ENCODE measurements at places on chromosomes 7 and 10.

DNA sequence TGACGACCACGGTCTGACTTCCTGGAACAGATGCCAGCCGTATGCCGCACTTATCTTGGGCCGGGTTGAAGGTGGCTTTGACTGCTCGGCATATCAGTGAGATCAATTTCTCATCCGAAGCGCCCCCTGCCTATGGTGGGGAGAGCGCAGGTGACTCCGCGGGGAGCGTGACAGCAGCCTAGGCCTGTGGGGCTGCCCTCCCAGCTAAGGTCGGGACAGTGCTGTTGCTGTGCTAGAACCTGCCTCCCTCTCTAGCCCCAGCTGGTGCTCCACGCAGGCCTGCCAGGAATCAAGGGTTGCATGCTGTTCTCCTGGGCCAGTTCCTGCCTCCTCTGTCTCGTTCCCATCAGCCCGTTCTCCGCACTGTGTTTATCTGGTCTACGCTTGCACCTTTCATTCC is 49.8 kb downstream of the PODXL start:
- no peak overlapping the region for H3K27ac ChIP-seq
- no peak overlapping the region for H3K4me3 ChIP-seq
- DNase-seq: no peak

DNA sequence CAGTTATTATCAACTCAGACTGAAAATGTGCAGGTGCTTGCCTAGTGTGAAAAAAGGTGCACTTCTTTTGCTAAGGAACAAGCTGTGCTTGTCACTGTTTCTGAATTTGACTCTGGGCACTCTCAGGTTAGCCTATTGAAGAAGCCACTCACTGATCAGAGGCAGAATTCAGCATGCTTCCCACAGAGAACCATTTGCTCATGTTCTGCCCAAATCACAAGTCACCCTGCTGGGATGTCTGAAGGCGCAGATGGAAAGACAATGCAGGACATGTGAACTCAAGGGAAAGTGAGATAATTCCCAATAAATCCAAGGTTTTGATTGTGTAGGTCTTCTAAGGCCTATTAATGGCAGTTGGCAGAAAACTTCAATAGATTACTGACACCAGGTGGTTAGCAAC is 47.8 kb upstream of the CSTF2T start:
- no peak overlapping the region for H3K27ac ChIP-seq
- no peak overlapping the region for H3K4me3 ChIP-seq
- DNase-seq: no peak
- H3K36me3 ChIP-seq: no peaks in the 10 kb centered on the region
- no peaks in the 10 kb centered on the region for H3K27me3 ChIP-seq

- no peaks in the 10 kb centered on the region for H3K36me3 ChIP-seq
- no peak overlapping the region for H3K27ac ChIP-seq
- no peaks in the 10 kb centered on the region for H3K27me3 ChIP-seq
- H3K4me3 ChIP-seq: no peak overlapping the region
- no peak for DNase-seq
Measured at GRCh38 chr10:77899690-77900089, 26.9 kb downstream of the DLG5 start.

- H3K36me3 ChIP-seq: no peaks in the 10 kb centered on the region
- no peak overlapping the region for H3K27ac ChIP-seq
- no peaks in the 10 kb centered on the region for H3K27me3 ChIP-seq
- no peak overlapping the region for H3K4me3 ChIP-seq
- no peaks in the 10 kb centered on the region for H3K4me1 ChIP-seq
- DNase-seq: no peak
Measured at GRCh38 chr7:54392935-54393334, 149.2 kb upstream of the VSTM2A start.

DNA sequence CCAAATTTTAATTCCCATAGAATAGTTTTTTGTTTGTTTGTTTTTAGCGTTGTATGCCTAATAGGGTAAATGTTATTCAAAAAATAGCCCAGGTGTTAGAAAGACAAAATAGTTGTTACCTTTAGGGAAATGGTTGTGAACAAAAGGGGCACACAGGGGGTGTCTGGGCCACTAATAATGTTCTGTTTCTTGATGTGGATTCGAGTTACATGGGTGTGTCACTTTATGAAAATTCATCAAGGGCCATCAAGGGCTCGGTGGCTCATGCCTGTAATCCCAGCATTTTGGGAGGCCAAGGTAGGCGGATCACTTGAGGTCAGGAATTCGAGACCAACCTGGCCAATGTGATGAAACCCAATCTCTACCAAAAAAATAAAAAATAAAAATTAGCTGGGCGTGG is 531.8 kb upstream of the C7orf33 start:
- no peak overlapping the region for H3K27ac ChIP-seq
- H3K36me3 ChIP-seq: no peaks in the 10 kb centered on the region
- no peaks in the 10 kb centered on the region for H3K27me3 ChIP-seq
- H3K4me3 ChIP-seq: no peak overlapping the region
- H3K4me1 ChIP-seq: no peaks in the 10 kb centered on the region
- DNase-seq: no peak

- H3K27ac ChIP-seq: no peak overlapping the region
- no peaks in the 10 kb centered on the region for H3K27me3 ChIP-seq
Measured at GRCh38 chr7:156666368-156667109, 26.0 kb downstream of the RNF32 start.

DNA sequence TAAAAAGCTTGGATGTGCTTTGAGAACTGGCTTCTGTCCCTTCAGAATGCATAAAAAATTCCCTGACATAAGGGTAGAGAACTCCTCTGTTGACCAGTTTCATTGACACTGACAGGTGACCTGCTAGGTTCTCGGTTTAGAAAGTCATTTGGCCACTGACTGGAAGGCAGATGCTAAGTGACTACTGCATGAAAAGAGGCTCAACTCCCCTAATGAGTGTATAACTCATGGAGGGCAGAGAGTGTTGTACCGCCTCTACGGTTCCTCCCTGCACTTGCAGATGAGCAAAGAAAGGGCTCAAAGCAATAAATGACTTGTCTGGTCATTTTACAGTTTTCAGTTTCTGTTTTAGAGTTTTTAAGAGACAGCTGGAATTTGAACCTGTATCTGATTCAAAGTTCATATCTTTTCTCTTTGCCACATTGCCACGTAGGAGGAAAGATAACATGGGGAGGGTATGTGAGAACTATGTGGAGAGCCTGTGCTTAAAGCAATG is 2.9 kb upstream of the FGL2 start:
- no peak overlapping the region for H3K4me3 ChIP-seq
- no peaks in the 10 kb centered on the region for H3K27me3 ChIP-seq
- H3K36me3 ChIP-seq: no peaks in the 10 kb centered on the region

DNA sequence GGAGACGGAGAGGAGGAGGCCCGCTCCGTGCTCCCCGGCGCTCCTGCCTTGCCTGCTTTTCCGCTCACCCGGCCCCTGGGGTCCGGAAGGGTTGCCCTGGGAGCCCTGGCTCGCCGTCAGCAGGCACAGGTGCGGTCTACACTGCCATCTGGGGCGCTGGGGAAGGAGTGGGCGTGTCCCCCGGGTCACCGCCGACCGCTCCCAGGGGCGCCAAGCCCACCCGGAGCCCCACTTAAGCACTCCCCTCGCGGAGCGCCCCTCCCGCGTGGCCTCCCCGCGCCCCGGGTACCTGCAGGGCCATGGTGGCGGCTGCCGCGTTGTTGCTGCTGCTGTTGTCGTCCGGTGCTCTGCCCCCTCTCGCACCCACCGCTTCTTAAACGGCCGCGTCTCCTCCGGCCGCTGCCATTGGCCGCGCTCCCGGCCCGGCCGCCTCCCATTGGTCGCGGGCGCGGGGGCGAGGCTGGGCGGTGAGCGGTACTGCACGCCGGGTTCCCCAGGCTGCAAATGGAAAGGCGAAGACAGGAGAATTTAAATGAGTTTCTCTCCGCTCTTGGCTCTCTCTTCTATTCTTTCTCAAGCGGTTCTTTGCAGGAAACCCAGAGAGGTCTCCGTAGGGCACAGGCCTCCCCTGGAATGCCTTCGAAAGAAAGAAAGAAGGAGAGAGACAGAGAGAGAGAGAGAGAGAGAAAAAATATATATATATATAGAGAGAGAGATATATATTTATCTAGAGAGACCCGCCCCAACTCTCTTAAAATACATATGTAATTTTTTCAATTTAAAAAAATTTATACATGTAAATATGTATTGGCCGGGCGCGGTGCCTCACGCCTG is at the start of gene ACBD7:
Gene ACBD7, minus strand, starts transcription at position 349 of the 834 bp plus-strand sequence. Its CDS starts 48 bp downstream, at position 301.
- no peaks in the 10 kb centered on the region for H3K27me3 ChIP-seq
- peak; percentile 71 for DNase-seq
- H3K36me3 ChIP-seq: no peaks in the 10 kb centered on the region
- H3K4me3 ChIP-seq: peak within 1 kb of the TSS; percentile 63

DNA sequence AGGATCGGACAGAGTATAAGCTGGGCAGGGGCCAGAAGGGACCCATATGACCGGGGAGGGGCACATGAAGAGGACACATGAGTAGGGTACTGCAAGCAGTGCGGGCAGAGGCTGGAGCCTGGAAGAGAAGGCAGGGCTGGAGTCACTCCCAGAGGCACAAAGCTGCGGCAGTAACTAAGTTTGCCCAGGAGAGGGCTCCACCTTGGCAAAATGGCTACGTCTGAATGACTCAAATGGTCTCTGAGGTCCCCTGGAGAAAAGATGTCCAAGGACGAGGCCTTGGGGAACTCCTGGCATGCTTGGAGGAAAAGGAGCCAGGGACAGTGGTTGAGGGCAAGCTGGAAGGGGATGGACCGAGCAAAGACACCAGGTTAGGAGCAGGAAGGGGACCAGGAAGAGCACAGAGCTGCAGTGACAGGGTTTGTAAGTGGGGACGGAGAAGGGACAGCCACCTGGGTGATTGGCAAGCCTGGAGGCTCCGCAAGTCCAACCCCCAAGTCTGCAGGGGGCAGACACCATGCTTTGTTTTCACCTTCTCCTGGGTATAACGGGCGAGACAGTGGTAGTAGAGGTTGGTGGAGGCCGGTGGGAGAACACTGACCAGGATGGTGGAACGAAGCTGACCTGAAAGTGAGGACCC is 43.1 kb upstream of the LBX1 start:
- H3K4me1 ChIP-seq: no peaks in the 10 kb centered on the region
- peak; percentile 5 for DNase-seq
- no peak overlapping the region for H3K27ac ChIP-seq
- H3K27me3 ChIP-seq: no peaks in the 10 kb centered on the region

DNA sequence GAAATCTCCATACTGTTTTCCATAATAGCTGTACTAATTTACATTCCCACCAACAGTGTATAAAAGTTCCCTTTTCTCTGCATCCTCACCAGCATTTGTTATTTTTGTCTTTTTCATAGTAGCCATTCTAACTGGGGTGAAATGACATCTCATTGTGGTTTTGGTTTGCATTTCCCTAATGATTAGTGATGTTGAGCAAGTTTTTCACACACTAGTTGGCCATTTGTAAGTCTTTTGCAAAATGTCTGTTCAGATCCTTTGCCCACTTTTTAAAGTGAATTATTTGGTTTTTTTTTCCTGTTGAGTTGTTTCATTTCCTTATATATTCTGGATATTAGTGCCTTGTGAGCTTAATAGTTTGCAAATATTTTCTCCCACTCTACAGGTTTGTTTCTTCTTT is 101.0 kb upstream of the NFE2L3 start:
- DNase-seq: no peak
- H3K4me3 ChIP-seq: no peak overlapping the region
- H3K36me3 ChIP-seq: no peaks in the 10 kb centered on the region
- no peaks in the 10 kb centered on the region for H3K4me1 ChIP-seq

DNA sequence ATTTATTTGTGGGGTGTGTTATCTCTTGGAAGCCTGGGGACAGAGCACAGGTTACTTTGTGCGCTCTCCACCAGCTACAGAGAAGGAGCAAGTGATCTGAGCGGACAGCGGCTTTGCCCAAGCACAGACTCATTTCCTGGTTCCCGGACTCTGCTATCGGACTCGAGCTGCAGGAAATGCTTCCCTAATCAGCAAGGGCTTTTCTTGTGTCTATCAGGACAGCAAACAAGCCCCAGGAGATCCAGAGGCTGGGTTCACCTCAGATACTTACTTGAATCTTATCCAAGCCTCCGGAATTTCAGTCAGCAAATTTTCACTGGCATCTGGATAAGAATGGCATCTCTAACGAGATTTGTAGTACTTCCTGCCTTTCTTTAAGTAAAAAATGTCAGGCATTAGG is 27.8 kb downstream of the MRC1 start:
- H3K27me3 ChIP-seq: no peaks in the 10 kb centered on the region
- H3K36me3 ChIP-seq: no peaks in the 10 kb centered on the region
- no peaks in the 10 kb centered on the region for H3K4me1 ChIP-seq

GRCh38 chr10:46225597-46225996 is 61.2 kb upstream of the ANTXRL start:
- no peaks in the 10 kb centered on the region for H3K4me1 ChIP-seq
- H3K36me3 ChIP-seq: peaks cover 14% of the 10 kb centered on the region
- H3K27me3 ChIP-seq: no peaks in the 10 kb centered on the region
- DNase-seq: no peak

DNA sequence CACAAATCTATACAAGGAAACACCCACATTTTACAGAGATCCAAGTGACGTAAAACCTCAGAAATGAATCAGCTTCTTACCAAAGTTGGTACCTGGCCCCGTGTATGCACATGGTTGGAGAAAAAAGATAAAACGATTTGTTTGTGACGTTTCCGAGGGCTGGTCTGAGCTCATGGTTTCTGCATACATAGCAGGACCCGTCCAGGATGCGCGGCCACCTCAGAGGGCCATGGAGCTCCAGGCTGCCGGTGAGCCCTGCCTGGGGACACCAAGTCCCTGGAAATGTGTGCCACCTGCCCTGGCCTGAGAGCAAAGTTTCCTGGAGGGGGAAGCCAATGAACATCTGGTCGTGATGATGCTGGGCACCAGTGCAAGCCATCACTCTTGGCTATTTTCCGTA is 402.6 kb upstream of the MKI67 start:
- no peak for DNase-seq
- no peak overlapping the region for H3K27ac ChIP-seq
- no peak overlapping the region for H3K4me3 ChIP-seq
- H3K4me1 ChIP-seq: no peaks in the 10 kb centered on the region

DNA sequence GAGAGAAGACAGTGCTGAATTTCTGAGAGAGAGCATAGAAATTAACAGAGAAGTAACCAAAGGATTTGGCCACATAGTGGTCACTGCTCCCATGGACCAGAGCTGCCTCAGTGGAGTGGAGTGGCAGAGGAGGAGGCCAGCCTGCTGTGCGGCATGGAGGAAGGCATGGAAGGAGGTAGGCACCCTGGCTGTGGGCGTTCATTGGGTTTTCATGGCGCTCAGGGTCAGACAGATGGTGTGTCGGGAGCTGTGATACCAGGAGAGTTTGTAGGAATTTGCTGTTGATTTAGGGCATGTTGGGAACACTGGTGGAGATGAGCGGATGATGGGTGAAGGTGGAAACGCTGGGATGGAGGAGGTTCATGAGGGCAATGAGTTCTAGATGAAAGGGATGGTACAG is 78.9 kb upstream of the INSYN2A start:
- no peaks in the 10 kb centered on the region for H3K36me3 ChIP-seq
- no peak overlapping the region for H3K4me3 ChIP-seq
- no peaks in the 10 kb centered on the region for H3K27me3 ChIP-seq

GRCh38 chr7:12802070-12802469 is 114.6 kb downstream of the ARL4A start:
- no peaks in the 10 kb centered on the region for H3K4me1 ChIP-seq
- no peaks in the 10 kb centered on the region for H3K36me3 ChIP-seq
- H3K27ac ChIP-seq: no peak overlapping the region
- no peaks in the 10 kb centered on the region for H3K27me3 ChIP-seq
- H3K4me3 ChIP-seq: no peak overlapping the region
- no peak for DNase-seq

GRCh38 chr7:53690411-53690810 is 655.0 kb downstream of the POM121L12 start:
- H3K27me3 ChIP-seq: no peaks in the 10 kb centered on the region
- H3K36me3 ChIP-seq: no peaks in the 10 kb centered on the region
- no peaks in the 10 kb centered on the region for H3K4me1 ChIP-seq
- no peak overlapping the region for H3K4me3 ChIP-seq
- no peak overlapping the region for H3K27ac ChIP-seq

- H3K27me3 ChIP-seq: no peaks in the 10 kb centered on the region
- H3K4me3 ChIP-seq: no peak overlapping the region
- H3K36me3 ChIP-seq: no peaks in the 10 kb centered on the region
- H3K4me1 ChIP-seq: no peaks in the 10 kb centered on the region
- DNase-seq: no peak
Measured at GRCh38 chr10:68103261-68103878, 5.9 kb upstream of the MYPN start.
